ENCODE measurements at places on chromosomes 7 and 10.

GRCh38 chr7:65731562-65732035 lies 141.3 kb upstream of the VKORC1L1 start:
- no peak for DNase-seq

GRCh38 chr7:158957510-158957906 lies 101.2 kb downstream of the DYNC2I1 start:
- no peak for DNase-seq

GRCh38 chr7:107700570-107700969 lies 39.9 kb downstream of the SLC26A4 start:
- DNase-seq, result no peak

DNA sequence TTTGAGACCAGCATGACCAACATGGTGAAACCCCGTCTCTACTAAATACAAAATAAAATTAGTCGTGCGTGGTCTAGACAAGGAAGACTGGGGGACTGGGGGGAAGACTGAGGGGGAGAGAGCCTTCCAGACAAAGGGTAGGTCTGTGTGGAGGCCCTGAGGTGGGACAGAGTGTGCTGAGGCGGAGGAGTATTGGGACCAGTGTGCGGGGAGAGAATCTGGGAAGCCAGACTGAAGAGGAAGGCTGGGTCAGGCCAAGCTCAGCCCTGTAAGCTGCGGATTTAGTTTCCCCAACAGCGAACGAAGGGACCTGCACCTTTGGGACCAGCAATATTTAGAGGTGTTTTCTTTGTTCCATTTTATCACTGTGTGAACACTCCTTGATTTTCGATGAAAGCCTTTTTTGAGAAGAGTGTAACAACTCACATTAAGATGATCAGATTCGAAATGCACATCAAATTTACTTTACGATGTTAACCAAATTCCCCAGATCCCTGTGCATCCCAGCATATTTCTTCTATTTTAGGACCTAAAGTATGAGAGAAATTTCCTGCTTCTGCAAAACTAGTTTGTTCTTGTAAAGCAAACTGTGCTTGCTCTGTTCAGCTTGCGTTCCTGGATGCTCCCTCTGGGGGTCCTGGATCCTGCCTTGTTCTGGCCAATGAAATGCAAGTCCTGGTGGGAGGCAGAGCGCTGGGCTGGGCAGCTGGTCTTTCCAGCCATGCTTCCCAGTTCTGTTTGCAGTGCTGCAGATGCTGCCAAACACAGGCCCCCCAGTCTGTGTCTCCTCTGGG lies 39.4 kb downstream of the PLAU start:
- no peak for DNase-seq

DNA sequence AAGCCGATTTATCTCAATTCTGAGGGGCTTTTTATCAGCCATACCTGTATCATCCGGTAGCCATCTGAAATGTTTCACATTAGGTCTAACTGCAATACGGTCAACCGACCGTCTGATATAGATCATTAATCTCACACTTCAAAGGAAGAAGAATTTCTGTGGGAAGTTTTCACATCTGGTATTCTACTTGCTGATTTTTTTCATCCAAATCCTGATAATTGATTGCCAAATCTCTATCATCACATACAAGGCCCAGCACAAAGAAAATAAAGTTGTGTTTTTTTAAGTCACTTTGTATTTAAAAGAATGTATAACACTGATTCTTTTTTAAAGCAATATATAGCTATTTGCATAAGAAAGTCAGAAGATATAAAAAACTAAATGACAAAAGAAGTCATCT lies 132.3 kb downstream of the DKK1 start:
- no peak for DNase-seq

DNA sequence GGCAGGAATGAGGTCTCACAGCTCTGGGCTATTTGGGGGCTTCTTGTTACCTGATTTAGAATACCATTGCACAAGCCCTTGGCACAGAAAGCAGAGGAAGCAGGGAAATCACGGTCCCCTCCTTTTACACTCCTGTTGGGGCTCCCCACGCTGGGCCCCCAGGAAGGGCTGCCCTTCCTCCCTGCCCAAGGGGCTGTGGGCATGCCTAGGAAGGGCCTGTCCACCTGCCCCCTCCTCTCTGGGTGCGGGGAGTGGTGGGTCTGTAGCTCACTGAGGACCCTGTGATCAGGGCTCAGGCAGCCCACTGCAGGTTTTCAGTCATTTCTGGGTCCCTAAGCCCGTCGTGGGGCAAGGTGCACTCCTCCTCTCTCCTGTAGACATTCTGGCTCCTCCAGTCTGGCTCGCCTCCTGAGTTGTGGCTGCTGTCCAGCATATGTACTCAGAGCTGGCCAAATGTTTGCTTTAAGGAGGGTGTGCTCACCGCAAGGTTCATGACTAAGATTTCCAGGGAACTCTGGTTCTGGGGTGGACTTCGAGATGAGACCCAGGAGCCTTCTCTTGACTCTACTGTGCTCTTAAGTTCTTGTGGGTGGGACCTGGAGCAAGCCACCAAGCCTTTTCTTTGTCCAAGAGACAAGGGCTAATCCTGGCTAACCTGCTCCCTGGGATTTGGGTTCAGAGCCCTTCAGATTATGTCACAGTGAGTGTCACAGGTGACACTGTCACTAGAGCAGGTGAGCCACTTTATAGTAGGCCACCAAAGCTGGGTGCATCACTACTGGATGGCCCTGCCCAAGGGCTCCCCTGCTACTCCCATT lies 56.0 kb downstream of the TACR2 start:
- no peak for DNase-seq

GRCh38 chr10:75959912-75960311 lies 528.5 kb downstream of the LRMDA start:
- no peak for DNase-seq

DNA sequence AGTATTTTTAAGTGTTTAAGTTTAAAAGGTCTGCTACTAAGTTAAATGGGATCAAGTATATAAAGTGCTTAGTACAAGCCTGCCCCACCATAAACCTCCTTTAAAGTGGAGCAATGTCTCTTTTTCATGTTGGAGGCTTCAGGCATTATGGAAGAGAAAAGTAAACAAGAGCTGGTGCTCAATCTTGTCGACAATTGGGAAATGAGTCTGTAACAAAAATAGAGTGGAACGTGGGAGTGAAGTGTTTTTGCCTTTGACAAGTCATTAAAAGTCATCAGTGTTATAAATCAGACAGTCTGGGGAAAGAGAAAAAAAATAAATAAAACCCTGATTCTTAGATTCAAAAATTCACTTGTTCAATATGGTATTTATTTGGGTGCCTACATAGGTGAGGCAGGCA lies 44.7 kb downstream of the DNAJC12 start:
- no peak for DNase-seq

GRCh38 chr7:157895520-157896375 lies 558.9 kb downstream of the DNAJB6 start:
- DNase-seq, result no peak

DNA sequence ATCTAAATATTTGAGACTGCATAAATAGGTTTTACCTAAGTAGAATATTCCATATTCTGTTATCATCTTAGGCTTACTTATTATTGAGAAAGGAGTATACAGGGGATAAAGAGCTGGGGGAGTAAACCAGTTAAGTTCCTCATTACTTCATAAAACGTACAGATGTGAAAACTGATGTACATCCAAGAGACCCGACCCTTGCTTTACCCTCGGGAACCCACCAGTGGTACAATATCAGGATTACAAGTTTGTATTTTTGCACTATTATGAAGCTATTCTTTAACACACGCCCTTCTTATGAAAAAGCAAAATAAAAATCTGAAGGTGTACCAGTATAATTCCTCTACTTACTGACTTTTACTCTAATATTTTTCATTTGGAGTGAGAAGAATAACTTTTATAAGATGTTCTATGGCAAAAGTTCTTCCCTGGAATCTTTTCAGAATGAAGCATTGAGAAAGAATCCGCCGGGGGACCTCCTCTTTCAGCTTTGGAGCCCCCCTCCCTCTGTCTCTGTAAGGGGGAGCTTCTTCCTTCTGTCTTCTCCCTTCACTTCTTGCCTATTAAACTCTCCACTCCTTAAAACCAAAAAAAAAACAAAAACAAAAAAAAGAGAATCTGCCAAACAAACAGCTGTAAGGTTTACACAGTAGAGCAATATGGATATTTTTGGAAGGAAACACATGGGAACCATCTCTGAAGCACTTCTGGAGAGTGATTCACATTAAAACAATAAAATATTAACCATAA lies 550.0 kb downstream of the TNS3 start:
- no peak for DNase-seq

DNA sequence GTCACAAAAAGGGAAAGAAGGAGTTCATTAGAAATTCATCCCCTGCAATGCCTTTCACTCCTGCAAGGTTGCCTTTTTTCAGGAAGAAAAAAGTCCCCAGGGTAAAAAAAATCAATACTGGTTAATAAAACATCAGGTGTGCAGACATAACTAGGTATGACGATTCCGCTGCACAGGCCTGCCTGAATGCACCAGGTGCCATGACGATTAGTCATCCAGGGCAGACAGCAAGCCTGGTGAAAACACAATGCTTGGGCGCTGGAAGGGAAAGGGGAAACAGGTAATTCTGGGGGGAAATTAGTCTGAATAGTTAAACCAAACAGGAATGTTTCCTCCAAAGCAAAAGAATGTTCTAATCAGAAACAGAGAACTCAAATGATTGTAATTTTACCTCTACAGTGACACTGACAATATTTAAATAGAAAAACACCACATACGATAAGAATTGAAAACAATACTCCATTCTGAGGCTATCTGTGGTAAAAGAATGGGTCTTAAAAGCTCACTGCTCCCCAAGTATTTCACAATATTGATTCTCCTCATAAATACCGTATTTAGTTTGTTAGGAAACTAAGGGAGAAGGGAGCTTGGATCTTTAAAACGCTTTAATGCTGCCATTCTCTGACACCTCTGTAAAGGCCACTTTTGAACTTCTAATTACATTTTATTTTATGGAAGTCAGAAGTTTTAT lies 45.2 kb downstream of the VPS41 start:
- DNase-seq, result no peak

- no peak for DNase-seq
These were observed 47.7 kb upstream of the TRIM8 start for GRCh38 chr10:102596506-102596971.

DNA sequence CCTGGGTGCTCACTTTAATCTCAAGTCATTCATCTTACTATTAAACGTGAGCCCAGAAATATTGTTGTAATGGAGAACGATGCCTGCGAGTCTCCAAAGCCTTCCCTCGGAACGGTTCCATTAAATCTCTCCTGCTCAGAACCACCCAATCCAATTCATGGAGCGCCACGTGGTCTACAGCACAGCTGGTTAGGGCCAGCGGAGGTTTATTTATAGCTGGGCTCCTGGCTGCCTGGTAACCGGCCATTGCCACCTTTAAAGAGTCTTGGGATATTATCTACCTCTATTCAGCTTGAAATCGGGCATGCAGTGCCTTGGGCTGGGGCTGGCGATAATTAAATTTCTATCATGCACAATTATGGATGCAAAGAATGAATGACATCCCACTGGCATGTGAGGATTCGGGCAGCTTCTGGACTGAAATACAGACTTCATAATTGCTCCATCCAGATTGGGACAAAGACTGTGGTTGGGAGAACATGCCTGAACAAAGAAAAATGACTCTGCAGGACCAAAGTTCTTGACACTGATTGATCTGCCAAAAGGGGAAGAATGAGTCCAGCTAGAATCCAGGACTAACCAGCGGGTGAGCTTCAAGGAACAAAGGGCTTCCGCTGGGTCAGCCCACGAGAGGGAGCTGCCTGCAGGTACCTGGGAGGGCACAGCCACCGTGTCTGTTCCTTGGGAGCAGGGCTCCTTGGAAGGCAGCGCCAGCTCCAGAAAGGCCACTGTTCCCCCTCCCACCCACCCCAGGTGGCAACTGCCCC lies 7.3 kb downstream of the FAM20C start:
- no peak for DNase-seq

- no peak for DNase-seq
These were observed at the start of gene SLC16A12 for GRCh38 chr10:89535171-89536012. Gene SLC16A12, minus strand, starts transcription at chr10:89535594. Its CDS starts 73,016 bp downstream, at chr10:89462578.

All from activated T-cell treated with anti-CD3 and anti-CD28 coated beads for 24 hours (primary cell).